ENCODE measurements at places on chromosomes 16 and 17.

GRCh38 chr16:2042986-2043666 lies 4.5 kb downstream of the NTHL1 start:
- peak; percentile 87 for DNase-seq

DNA sequence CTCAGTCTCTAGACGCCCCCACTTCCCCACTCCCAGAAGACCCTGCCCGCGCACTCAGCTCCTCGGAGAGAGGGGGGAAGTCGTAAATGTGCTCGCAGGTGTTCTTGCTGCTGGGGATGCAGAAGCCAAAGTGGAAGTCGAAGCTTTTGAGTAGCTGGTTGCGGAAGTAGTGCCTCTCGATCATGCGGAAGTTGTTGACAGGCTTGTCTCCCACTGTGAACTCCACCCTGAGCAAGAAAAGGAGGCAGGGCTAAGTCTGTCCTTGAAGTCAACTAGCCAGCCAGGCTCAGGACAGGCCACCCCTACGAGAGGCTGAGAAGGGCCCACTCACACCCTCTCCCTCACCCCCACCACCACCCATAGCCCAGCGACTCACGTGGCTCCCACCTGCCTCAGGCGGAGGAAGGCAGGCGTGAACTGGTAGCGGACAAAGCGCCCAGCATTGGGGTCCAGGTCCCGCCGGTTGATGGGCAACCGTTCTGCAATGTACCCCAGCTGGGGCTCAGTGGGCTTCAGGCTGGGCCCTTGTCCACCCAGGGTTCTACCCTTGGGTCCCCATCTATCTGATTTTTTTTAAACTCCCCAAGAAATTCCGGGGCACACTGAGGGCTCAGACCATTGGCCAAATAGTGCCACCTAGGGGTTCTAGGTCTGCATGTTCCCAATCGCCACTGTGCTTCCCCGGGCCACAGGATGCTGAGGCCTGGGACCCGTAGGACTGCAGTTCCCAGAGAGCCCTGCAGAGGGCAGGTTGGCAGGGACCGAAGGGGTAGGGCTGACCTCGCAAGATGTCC lies 4.6 kb downstream of the UNC119 start:
- peak; percentile 49 for DNase-seq

- no peak for DNase-seq
Observed at GRCh38 chr16:739560-740458, 988 bp downstream of the CIAO3 start.

DNA sequence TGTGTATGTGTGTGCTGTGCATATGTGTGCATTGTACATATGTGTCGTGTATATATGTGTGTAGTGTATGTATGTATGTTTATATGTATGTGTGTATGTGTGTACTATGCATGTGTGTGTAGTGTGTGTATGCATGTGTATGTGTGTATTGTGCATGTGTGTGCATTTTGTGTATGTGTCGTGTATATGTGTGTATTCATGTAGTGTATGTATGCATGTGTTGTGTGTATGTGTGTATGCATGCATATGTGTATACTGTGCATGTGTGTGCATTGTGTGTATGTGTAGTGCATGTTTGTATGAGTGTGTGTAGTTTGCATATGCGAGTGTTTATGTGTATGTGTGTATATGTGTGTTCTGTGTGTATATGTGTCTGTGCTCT lies 15.5 kb upstream of the CCL17 start:
- no peak for DNase-seq

DNA sequence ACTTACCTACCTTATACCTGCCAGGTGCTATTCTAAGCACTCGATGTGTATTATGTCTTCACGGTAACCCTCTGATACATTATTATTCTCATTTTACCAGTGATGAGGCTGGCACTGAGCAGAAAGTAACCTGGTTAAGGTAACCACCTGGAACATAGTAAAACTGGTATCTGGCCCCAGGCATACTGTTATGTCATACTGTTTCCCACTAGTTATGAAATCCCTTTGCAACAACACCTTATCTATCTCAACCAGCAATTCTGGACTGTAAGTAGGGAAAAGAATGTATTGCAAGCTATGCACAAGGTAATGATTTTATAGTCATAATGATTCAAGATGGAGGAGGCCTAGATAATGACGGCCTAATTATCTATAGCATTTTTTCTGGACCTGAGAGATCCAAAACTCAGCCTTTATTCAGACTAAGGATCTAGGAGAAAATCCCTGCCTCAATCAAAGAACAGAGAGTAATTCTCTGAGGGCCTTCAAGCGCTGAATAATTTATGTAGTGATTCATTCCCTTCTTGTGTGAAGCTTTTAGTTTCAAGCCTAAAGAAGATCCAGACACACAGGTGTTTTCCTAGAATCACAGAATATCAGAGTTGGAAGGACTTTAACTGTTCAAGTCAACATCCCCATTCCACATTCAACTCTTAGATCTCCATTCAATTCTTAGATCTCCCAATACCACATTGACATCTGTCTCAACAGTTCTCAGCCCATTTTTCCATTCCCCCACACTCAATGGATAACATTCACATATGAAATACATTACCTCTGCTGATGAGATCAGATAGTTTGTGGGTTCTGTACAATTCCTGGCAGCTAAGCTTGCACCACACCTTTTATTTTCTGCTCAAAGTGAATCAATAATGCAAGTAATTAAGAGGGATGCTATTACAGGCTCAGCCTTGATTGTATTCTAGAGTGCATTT lies 14.9 kb upstream of the MMD start:
- DNase-seq: no peak

DNA sequence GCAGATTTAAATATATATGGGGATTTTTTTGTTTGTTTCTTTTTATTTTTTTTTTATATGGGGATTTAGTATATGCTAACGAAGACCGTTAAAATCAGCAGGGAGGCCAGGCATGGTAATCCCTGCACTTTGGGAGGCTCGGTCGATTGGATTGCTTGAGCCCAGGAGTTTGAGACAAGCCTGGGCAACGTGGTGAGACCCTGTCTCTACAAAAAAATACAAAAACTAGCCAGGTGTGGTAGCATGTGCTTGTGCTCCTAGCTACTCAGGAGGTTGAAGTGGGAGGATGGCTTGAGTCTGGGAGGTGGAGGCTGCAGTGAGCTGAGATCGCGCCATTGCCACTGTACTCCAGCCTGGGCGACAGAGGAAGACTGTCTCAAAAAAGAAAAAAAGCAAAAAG lies 22.3 kb upstream of the MEIOC start:
- no peak for DNase-seq

DNA sequence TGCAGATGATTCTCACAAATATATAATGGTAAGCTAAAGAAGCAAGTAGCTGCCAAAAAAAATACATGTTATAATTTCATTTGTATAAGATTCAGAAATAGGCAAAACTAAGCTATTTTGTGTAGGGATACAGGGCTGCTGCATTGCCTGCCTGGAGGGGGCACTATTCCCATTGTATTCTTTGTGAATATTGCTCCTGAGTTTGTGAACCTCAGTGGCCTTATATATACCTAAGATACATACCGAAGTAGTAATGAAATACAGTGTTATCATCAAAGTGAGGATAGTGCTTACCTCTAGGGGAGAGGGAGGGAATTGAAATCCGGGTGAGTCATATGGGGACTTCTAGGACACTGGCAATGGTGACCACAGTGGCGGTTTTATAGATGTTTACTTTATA lies 53.5 kb downstream of the C17orf58 start:
- no peak for DNase-seq

DNA sequence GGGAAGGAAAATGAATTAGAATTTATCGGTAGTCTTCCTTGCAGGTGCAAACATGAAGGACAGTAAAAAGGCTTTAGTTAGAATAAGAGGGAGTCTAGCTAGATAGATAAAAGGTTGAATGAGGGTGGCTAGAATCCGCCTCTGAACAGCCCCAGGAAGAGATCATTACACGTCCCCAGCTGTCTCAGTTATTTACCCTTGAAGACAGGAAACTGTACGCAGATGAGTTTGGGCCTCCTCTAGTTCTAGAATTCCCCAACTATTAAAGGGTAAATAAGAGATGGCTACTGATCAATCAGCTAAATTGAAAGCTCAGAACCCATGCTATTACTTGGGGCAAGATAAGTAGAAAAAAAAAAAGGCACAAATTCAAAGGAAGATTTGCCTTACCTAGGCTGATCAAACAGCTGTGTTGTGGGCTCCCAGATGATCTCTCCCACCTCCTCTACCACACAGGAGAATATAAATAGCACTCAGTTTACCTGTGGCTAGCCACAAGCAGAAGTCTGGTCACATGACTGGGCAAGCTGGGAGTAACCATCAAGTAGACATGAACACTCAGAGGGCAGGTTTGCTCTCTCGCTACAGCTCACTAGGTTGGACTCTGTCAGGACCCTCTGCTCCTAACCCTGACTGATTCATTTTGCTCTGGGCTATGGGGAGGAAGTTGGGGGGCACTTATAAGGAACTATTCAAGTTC lies 17.0 kb downstream of the FAM117A start:
- peak; percentile 3 for DNase-seq

DNA sequence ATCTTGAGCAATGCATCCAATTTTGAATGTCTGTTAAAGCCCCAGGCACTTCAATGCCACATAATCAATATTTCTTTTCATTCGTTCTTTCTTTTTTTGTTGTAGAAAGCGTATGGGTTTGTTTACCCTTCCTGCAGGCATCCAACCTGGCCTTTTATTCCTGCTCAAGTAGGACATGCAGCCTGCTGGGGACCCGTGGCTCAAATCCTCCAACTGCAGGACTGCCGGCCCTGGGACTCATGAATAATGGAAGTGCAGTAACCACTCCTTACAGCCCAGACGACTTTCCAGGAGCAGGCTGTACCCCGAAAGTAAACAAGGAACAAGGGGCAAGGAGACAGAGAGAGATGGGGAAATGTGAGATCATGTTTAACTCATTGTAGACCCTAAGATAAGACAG lies 126.4 kb downstream of the SALL1 start:
- DNase-seq: no peak

DNA sequence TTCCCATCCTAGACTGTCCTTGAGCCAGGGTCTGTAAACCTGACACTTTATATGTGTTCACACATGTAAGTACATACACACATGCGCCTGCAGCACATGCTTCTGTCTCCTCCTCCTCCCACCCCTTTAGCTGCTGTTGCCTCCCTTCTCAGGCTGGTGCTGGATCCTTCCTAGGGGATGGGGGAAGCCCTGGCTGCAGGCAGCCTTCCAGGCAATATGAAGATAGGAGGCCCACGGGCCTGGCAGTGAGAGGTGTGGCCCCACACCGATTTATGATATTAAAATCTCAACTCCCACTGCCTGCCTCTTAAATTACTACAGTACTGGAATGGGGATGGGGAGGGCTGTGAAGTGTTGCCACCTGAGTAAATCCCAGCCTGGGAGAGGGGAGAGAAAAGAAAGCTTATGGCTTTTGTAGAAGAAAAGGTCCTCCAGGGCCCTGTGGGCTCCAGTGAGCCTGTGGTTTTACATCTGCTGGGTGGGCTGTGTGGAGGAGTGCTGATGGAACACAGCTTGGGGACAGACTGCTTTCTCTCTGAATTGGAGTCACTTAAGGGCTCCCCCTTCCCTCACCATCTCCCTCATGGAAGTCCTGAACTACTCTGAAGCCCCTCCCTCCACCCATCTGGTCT lies 990 bp upstream of the WNK4 start:
- DNase-seq: no peak

DNA sequence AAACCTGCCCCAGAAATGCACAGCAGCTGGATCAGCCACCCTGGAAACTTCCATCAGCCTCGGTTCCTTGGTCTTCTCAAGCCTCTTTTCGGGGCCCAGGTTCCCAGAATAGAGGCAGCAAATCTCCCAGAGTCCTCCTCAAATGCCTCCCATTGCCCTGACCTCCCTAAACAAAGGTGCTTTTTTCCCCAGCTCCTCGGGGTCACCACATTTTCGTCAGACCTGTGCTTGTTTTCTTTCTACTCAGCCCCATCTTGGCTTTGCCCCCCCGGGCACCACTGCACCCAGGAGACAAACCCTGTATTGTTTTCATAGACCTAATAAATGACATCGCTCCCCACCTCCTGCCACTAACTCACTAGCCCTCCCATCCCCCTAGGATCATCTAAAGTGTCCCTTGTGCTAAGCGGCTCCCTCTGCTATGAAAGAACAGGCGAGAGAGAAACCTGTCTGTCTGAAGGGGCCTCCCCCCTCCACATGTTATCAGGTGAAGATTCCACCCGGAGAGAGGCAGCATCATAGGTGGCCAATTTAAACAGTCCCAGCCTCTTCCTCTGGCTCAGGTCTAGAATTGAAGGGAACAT lies 451.1 kb downstream of the SOX9 start:
- DNase-seq: no peak

DNA sequence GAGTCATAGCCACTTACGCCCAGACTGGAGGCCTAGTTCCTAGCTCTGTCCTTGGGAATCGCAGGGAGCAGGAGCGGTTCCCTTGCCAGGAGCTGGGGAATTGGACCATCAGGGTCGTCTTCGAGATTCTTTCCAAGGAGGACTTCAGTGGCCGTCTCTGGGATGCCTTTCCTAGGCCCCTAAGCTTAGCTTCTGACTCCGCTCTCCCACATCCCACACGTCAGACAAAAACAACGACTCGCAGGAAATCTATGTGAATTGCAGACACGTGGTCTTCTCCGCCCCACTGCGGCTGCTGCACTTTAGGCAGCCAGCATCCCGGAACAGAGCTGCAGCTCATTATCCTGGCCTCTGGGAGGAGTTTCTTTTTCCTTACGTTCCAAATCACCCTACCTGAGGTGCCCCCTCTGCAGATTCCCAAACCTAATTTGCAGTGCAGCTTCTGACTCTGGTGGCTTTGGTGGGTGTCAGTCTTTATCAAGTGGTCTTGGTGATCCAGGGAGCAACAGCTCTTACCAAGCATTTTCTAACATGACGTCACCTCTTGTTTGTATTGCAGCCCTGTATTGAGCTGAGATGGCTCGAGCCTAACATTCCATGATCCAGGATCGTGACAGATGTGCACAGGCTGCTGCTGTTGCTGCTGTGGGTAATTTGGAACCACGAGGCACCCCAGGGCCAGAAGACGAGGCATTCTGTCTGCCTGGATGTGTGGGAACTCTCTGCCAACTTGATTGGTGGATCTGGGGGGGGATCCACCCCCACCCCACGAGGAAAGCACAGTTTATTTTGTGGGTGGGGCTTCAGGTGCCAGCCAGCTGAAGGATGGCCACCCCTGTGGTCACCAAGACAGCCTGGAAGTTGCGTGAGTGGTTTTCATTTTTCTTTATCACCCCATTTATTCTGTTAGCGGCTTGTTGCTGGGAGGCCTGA lies 1.1 kb downstream of the KATNB1 start:
- DNase-seq: peak; percentile 49

All from DMS153 (cell line).